Right ventricle myocardium superior (tissue), 1 donor: ENCODE measurements at places on chromosomes 4 and X. TPM values are rescaled to one million over a fixed set of nuclear protein-coding genes. Genes with fewer than 3 reads are reported as not detected.
A peak's percentile ranks its signal among the peaks of the same experiment; 100 is the strongest.

ATP1B4 gene
- total RNA-seq = not detected

EXOC1L gene
- not detected for total RNA-seq

- no peak for DNase-seq
Measured at GRCh38 chr4:38188631-38189101, 228.5 kb downstream of the PTTG2 start.

ZCCHC12 gene
- not detected for total RNA-seq

CXCL9 gene
- total RNA-seq = 0.32 TPM

ZNF674 gene
- total RNA-seq = 2.7 TPM

DNA sequence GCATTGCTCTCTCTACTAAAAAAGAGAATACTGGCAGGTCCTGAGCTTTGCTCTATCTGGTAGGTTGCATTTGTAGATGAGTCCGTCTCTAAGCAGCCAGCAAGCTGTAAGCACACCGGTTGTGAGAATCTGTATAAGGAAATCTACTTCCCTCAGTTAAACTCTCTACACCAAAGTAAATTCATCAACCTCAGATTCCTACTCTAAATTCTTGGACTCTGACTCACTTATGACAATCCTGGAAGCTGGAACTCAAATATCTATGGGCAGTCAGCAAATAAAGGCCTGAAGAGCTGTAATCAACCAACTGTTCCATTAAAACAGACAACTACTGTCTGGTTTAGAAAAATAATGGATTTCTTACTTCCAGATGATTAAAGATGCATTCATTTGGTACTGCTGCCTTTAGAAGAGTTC is 37.9 kb downstream of the FAT1 start:
- DNase-seq = no peak

SH3RF1 gene
- total RNA-seq = 8.3 TPM

DNA sequence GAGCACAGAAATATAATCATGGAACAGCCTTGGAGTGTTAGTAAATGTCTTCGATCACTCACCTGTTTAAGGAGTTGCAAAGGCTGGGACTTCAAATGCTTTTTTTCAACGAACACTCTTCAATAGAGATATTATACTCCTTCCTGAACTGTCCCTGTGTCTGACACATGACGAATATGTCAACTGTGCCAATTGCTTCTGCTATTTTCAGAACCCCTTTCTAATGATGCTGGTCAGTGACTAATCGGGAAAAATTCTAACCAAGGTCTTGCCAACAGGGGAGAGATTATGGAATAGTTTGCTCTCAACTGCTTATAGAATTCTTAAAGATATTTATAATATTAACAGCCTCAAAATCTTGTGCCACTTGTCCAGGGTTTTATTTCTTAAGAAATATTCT is 8.5 kb upstream of the KLHL34 start:
- DNase-seq = no peak

NUDT11 gene
- total RNA-seq = not detected

GRCh38 chr4:152079079-152079478 is 318.3 kb upstream of the GATB start:
- no peak for DNase-seq

GRCh38 chr4:8176547-8177399 is 18.2 kb upstream of the ABLIM2 start:
- peak; percentile 69 for DNase-seq

GRCh38 chr4:23911675-23912455 is 22.0 kb upstream of the PPARGC1A start:
- DNase-seq = no peak

LPAR4 gene
- total RNA-seq = 0.38 TPM

DNA sequence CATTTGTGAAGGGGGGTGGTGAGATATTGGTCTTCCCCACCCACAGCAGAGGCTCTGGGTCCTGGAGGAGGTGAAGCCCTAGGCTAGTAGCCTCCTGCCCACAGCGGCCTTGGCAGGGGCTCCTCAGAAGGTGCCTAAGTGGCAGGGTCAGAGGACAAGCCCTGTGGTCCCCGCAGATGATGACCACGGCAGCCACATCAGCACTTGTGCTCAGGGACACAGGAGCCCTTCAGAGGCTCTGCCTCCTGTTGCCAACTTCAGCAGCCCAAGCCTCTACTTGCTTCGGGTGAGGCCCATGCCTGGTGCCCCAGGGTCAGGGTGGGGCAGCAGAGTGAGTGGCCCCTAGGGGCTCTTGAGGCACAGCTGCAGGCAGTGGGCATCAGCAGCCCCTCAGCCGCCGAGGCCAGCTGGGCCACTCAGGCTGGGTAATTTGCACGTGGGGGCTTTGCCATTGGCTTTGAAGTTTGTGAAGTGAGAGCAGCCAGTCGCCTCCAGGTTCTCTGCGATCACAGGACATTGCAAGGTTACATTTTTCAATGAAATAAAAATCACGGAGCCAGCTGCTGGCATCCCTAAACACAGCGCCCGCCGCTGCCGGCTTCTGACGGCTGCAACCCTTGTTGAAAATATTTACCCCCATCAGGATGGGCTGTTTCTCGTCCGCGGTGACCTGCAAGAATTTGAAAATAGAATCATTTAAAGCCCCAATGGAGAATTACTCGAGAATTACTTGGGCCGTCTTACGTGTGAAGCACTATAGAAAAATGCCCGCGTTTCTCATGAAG is 108.5 kb downstream of the HMX1 start:
- peak; percentile 19 for DNase-seq

- DNase-seq = peak; percentile 56
Measured at GRCh38 chr4:70505151-70505748, 13.1 kb upstream of the AMTN start.

DNA sequence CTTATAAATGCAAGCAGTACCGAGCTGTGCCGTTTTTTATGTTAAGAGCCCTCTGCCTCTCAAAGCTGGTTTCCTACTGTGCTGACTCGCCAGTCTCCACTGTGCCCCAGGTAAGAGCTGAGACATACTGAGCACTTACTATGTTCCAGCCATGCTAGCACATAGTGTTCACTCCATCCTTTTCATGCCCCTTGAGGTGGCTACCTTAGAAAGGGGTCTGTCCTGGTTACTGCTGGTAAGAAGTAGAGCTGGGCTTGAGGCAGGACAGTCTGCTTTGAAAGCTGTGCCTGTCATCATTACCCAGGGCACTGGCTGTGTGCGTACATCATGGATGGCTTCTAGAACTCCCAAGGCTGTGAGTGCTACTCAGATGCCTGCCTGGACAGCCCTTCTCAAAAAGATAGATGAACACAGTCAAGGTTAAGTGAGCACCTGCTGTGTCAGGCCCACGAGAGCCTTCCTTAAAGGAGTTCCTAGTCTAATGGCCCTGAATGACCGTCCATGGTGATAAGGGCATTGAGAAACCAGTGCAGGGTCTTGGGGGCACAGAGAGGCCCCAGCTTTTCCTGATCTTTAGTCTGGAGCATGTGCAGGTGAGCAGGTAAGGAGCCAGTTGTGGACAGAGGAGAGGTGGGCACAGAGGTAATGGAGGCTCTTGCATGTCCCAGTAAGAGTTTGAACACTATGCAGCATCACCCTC is 1.6 kb downstream of the STK32B start:
- DNase-seq = no peak

GRCh38 chr4:10629394-10629793 is 55.2 kb downstream of the CLNK start:
- no peak for DNase-seq

PLXNB3 gene
- total RNA-seq = 1.5 TPM
